Myocyte (in vitro differentiated cells): ENCODE measurements at places on chromosomes 11 and 22. TPM values are rescaled to one million over a fixed set of nuclear protein-coding genes. Genes with fewer than 3 reads are reported as not detected.

- DNase-seq: peak; percentile 22
These were observed 14.5 kb upstream of the GAB2 start for GRCh38 chr11:78432058-78432515.

DNA sequence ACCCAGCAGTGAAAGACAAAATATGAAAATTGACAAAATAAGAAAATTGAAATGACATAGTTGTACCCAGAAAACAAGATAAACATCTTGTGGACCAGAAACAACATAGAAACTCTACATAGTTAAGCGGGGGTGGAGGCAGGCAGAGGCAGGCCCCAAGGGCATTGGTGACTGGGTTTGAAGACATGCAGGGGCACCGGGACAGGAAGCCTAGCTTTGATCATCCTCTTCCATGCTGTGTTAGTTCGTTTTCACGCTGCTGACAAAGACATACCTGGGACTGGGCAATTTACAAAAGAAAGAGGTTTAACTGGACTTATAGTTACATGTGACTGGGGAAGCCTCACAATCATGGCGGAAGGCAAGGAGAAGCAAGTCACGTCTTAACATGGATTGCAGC lies 33.5 kb upstream of the CRTAM start:
- no peak for DNase-seq

DNA sequence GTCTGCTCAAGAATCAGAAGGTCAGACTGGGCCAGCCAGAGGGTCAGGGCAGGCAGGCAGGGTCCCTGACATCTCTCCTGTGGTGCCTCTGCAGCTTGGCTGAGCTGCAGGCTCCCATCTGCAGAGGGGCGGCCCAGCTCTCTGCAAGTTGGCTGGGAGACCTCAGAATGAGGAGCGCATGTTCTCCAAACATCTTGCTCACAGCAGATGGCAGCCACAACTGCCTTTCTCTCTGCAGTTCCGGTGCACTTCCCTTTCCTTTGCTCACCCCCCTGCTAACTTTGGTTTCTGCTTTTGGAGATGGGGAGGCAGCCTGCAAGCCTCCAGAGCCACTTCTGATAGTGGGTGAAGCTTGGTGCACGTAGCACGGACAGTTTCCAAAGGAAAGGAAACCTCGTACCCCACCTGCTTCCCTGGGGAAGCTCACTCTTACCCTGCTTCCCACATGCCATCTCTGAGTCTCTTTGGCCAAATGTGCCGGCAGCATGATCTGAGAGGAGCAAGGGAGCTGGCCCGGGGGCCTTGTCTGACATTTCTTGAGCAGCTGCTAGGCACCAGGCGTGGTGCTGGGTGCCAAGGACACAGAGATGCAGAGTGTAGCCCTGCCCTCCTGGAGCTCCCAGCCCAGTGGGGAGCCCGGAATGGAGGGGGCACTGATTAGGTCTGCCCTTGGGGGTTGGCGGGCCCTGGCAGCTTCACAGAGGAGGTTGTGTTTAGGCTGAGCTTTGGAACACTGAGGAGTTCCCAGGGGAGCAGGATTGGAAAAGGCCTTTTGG lies 18.2 kb downstream of the DAGLA start:
- no peak for DNase-seq

- peak; percentile 44 for DNase-seq
These were observed 8.3 kb upstream of the HTR3B start for GRCh38 chr11:113896156-113896879.

DNA sequence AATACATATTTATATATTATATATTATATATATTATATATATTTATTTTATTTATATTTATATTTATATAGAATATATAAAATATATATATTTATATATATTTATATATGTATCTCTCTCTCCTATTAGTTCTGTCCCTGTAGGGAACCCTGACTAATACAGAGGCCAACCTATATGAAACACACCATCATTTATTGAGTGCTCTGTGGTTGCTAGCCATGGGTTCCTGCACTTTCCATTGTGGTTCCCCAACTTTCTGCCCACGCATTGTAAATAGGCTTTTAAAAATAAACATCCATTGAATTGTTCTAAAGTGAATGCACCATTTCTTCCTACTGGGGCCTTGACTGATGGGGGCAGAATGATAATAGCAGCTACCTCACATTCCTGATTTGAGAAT lies 93.8 kb upstream of the SESN3 start:
- no peak for DNase-seq

The CDC42EP2 gene
- 45.1 and 47.2 TPM in 2 replicates for total RNA-seq

The MMP27 gene
- not detected in 2 replicates for total RNA-seq

The OR4D5 gene
- total RNA-seq: not detected in 2 replicates
